Cerebellar nuclear complex (tissue), 1 donor: ENCODE measurements at places on chromosomes 11 and 22.
A peak's percentile ranks its signal among the peaks of the same experiment; 100 is the strongest.

- no peak for DNase-seq
Observed at GRCh38 chr11:12248330-12248729, 129.0 kb upstream of the PARVA start.

GRCh38 chr22:48710410-48710809, 1117.3 kb downstream of the BRD1 start:
- DNase-seq: no peak

DNA sequence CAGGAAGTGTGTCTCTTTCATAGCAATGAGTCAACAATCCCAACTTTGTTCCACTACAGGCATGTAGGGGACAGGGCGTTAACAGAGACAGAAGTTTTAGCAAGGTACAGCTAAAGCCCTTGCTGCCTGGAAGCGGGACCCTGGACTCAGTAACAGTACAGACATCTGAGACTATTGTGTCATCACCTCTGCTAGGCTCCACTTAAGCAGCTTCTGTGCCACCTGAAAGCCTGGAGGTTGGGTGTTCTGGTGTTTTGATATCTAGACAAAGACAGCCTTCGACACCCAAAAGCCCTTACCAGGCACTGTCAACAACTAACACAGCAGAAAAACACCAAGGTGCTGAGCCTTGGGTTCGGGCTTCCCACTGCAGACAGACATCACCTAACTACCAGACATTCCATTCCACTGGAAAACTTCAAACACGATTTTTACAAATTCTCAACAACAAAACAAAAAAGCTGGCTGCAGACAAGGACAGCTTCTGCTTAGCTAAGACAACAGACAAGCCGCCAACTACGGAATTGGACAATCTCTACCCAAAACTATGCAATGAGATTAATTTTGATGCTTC, 20.6 kb upstream of the CHST1 start:
- DNase-seq: no peak

GRCh38 chr11:125625630-125626287, 796 bp downstream of the CHEK1 start:
- no peak for DNase-seq

DNA sequence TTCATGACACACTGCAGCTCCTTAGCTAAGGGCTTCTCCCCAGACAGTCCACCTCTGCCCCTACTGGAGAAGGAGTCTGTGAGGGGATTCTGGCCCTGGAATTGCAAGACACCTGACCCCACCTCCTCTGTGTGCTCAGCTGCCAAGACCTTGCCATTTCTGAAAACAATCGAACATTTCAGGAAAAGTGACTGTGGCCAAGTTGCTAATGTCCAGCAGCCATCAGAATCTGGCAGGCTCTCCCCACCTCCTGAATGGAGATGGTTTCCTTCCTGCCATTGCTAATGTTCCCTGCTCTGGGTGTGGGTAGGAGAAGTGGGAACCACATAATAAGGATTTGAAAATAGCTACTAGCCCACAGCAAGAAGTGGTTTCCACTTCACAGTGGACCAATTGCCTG, 127.2 kb upstream of the ALX4 start:
- no peak for DNase-seq

GRCh38 chr11:69965821-69966582, 112.1 kb upstream of the ANO1 start:
- DNase-seq: no peak

DNA sequence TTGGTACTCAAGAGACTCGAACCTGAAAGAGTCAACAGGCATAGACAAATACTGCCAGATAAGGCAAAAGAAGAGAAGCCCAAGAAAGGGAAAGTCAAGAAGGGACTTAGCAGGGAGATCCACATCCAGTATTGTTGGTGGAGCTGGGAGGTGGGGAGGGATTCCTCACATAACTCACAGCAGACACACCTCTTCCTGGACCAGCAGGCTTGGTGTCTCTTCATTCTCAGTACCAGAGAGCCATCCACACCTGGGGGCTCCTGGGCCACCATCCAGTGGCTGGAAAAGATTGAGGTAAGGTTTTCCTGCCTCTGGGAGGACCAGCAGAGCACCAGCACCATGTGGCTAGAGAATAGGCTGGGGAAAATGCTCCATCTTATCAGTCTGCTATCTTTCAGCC, 161.6 kb upstream of the SESN3 start:
- no peak for DNase-seq

GRCh38 chr22:39592081-39593065, 21.8 kb downstream of the CACNA1I start:
- no peak for DNase-seq

DNA sequence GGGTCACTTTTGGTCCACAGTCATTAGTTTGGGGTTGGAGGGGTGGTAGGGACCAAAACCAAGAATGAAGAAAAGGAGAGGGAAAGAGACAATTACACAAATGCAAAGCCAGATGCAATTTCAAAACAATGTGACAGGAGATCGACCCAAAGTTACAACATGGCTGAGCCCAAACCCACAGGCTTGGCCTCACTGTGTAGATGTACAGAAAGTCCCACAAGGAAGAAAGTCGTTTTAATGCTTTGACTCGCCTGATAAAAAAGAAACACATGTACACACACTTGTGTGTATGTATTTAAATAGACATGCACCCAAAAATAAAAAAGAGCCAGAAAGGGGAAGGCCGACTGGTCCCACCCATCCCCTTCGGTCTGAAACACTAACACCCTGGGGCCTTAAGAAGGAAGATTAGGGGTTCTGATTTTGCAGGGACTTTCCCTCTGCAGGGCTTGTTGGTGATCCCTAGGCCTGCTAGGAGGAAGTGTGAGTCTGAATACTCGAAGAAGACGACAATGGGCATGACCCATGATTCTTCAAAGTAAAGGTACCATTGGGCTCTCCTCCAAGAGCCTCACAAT, 104.1 kb downstream of the ETS1 start:
- DNase-seq: no peak

GRCh38 chr11:72102162-72102561, 935 bp downstream of the LAMTOR1 start:
- no peak for DNase-seq

- no peak for DNase-seq
Observed at GRCh38 chr22:41206719-41207118, 1.6 kb downstream of the L3MBTL2 start.

- no peak for DNase-seq
Observed at GRCh38 chr11:134515081-134515960, 103.3 kb upstream of the B3GAT1 start.

- no peak for DNase-seq
Observed at GRCh38 chr11:129395883-129396282, 20.2 kb downstream of the BARX2 start.

DNA sequence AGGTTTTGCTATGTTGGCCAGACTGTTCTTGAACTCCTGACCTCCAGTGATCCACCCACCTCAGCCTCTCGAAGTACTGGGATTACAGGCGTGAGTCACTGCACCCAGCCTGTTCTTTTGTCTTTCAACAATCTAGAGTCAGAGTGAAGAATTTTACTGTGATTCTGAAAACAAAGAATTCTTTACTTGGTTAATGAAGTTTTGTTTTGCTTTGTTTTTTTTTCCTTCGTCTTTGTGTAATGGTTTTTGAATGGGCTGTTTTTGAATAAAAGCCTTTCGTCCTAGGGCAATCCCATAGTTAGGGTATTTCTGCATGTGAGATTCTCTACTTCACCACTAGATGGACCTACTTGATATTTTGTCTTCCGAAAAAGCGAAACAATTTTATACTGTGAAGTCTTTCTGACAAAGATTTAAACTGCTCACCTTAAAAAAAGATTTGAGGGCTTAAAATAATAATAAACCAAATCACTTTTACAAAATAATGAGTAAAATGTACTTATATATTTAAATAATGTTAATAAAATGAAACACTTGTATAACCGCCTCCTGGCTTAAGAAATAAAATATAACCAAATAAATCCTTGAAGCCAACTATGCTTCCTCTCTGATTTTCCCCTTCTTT, 43.4 kb upstream of the SC5D start:
- DNase-seq: no peak

DNA sequence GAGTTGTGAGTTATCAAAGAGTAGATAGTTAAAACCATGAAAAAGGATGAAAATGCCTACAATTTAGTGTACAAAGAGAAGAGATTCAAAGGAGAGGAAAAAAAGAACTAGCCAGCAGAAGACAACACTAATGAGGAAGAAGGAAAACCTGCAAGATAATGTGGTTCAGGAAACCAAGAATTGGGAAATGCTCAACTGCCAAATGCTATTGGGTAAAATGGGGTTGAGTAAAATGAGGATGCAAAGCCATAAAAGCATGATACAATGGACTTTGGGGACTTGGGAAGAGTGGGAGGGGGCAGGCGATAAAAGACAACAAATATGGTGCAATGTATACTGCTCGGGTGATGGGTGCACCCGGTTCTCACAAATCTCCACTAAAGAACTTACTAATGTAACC, 7.6 kb upstream of the OR52K2 start:
- no peak for DNase-seq

DNA sequence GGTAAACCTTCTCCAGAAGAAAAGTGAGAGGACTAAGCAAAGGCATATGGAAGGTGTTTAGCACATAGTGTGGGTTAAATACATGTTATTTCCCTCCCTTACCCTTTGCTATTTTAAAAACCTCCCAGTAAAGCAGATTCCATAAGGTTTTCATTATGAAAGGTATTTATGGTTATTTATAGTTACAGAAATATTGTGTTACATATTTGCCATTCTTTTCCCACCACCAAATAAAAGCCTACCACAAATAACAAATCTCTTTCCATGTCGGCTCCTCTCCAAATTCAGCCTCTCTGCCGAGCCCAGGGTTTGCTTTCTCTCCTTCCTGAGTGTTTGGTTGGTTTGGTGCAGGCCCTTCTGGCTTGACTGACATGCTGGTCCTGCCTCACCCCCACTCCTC, 64.4 kb downstream of the INSC start:
- DNase-seq: no peak

- no peak for DNase-seq
Observed at GRCh38 chr11:103584021-103584420, 452.4 kb upstream of the DDI1 start.

GRCh38 chr11:114307524-114308203, 11.5 kb downstream of the NNMT start:
- DNase-seq: no peak

DNA sequence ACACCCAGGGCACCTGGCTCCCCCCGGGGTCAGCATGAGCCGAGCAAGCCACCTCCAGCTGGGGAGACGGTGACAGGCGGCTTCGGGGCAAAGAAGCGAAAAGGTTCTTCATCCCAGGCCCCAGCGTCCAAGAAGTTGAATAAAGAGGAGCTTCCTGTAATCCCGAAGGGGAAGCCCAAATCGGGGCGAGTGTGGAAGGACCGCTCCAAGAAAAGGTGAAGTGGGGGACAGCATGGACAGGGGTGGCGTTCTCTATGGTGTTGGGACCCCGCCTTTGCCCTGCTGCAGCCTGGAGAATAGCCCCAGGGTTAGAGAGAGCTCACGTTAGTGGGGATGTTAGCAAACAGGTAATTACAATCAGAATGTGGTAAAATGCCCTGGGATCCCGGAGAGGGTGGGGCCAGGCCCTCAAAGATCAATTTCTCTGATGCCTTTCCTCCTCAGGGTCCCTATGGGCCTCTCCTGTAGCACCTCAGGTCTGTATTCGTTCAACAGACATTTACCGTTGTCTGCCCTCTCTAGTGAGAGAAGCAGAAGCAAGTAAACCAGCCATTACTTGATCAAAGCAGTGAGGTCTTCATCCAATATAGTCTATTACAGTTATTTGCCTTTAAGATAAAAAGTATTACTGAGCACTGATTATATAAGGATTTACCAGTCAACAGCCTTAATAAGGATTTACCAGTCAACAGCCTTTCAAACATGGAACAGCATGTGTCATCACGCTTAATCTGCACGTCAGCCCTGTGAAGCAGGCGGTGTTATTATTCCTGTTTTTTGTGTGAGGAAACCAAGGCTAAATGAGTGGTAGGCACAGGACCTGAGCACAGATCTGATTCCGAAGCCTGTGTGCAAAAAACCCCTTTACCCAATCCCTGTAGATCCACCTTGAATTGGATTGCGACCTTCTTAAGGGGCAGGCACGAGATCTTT, 1.0 kb downstream of the CCDC86 start:
- no peak for DNase-seq

- DNase-seq: no peak
Observed at GRCh38 chr22:40595497-40596234, 40.9 kb downstream of the MRTFA start.

- DNase-seq: no peak
Observed at GRCh38 chr22:26364066-26365015, 64.7 kb upstream of the ASPHD2 start.

DNA sequence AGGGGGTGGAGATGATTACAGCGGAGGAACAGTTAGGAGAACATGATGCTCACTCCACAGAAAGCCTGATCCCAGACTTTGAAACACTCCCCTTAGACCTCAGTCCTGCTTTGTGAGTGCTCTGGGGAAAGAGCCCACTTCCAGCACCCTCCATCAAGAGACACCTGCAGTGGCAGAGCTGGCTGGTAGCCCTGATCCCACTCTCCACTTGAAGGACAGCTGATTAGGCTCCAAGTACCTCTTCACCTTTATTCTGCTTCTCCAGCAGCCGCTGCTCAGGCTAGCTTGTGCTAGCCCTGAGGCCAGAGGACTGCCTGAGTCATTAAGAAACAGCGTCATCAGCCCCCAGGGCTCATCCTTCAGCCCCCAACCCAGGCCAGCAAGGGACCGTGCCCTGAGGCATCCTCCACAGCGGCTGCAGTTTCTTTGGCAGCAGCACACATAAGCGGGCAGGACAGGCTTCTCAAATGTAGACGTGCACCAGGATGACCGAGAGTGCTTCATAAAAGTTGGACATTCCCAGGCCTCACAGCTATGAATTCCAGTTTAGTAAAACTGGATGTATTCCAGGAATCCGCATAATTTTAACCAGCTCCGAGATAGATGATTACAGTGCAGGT, 146.0 kb upstream of the TBCEL start:
- no peak for DNase-seq

- DNase-seq: no peak
Observed at GRCh38 chr11:6572215-6572614, 31.2 kb downstream of the RRP8 start.

GRCh38 chr11:43955381-43956118, 13.1 kb downstream of the C11orf96 start:
- DNase-seq: no peak

GRCh38 chr11:130369141-130369691, 54.5 kb upstream of the ZBTB44 start:
- peak; percentile 2 for DNase-seq

DNA sequence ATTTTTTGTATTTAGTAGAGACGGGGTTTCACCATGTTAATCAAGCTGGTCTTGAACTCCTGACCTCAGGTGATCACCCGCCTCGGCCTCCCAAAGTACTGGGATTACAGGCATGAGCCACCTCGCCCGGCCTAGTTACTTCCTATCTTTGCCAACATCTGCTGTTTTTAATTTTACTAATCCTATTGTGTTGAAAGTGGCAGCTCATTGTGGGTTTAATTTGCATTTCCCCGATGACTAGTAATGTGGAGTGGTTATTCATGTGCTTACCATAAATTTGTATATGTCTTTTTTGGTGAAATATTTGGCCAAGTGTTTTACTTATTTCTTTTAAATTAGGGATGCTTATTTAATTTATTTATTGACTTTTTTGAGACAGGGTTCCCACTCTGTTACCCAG, 74.2 kb upstream of the SLC25A18 start:
- no peak for DNase-seq

GRCh38 chr11:111387363-111387762, 8.3 kb upstream of the POU2AF1 start:
- DNase-seq: peak; percentile 30

- no peak for DNase-seq
Observed at GRCh38 chr11:125990244-125990643, 44.4 kb downstream of the VSIG10L2 start.
